ENCODE measurements at places on chromosomes 2 and 18.

DNA sequence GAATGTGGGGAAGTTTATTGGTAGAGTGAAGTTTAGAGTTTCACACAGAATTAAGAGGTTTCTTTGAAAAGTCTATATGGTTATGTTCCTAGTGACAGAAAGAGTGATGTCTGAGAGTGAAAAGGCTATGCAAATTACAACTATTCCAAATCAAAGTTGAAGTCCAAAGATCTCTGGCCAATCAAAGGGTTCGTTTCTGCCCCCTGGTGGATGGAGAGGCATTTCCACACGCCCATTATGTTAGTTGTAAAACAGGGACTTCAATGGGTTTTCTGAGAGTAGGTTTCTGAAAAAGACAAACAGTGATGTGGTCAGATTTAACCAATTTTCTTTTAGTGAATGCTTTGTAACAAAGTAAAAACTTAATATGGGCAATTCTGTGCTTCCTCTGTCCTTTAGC is 441.5 kb upstream of the POU3F3 start:
- no peak for DNase-seq

DNA sequence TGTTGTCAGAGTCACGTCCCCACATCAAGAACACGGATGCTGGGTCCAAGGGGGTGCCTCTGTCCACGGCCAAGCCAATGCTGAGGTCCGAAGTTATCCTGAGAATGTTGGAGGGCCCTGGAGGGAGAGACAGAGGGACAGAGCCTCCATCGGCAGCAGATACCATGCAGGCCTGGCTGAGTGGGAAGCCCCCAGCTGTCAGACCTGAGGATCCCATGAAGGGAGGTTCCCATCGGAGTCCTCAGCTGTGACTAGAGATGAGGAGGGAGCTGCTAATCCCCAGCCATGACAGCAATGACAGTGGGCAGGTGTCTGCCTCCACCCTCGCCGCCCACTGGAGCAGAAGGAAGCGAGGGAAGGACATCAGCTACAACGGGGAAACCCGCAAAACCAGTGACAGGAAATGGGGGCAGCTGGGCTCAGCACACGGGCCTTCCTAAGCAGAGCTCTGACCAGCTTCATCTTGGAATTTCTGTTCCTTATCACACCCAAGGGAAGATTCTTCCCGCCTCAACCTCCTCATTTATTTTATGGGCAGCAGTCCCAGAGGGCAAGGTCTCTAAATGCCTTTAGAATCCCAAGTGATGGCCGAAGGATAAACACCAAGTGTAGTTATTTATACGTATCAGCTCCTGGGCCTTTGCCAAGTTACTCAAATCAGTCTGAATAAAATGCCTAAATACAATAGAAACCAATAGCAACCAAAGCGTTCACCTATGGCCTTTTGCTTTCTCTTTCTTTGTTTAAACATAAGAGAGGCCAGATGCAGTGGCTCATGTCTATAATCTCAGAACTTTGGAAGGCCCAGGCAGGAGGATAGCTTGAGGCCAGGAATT is 32.2 kb downstream of the FAM178B start:
- DNase-seq, result no peak

DNA sequence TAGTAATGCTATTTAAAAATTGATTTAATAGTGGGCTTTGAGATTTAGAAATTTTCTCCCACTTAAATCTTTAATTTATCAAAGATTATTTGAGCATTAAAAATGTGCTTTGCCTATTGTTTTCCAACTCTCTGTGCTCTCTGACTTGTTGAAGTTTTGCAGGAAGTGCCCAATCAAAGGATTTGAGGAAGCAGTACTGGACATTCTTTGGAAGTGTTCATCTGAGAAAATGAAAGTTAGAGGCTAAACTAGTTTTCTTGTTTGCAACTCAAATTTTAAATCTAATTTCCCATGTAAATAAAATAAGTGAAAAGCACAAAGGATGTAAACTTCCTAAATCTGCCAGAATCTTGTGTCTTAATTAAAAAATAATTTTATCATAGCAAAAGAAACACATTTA is 89.1 kb downstream of the CAMKMT start:
- no peak for DNase-seq

- DNase-seq, result no peak
These were observed 51.1 kb upstream of the EHBP1 start for GRCh38 chr2:62654423-62654791.

- DNase-seq, result no peak
These were observed 12.2 kb downstream of the EVX2 start for GRCh38 chr2:176071330-176072291.

GRCh38 chr2:217277646-217278398 is 418.0 kb upstream of the TNP1 start:
- no peak for DNase-seq

GRCh38 chr2:43414586-43415135 is 181.2 kb downstream of the THADA start:
- no peak for DNase-seq

DNA sequence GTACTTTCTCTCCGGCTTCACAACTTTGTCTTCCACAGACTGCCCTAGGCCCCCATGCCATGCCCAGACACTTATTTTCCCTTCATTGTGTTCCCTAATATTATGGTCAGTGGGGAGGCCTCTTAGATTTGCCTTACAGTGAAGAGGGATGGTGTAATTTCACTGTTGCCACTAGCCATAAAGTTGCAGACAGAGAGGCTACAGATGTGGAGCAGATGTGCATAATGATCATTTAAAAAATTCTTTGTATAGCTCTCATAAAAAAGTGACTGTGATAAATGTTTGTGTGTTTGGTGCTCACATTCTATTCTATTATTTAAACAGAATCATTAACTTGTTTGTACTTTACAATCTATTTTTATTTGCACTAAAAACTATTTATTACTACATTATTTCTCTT is 67.5 kb upstream of the FN1 start:
- no peak for DNase-seq

GRCh38 chr2:20530520-20530919 is 83.6 kb downstream of the RHOB start:
- no peak for DNase-seq
